Hypothalamus (tissue), 51 donors: ENCODE measurements at places on chromosomes 5 and 9.
A peak's percentile ranks its signal among the peaks of the same experiment; 100 is the strongest.

DNA sequence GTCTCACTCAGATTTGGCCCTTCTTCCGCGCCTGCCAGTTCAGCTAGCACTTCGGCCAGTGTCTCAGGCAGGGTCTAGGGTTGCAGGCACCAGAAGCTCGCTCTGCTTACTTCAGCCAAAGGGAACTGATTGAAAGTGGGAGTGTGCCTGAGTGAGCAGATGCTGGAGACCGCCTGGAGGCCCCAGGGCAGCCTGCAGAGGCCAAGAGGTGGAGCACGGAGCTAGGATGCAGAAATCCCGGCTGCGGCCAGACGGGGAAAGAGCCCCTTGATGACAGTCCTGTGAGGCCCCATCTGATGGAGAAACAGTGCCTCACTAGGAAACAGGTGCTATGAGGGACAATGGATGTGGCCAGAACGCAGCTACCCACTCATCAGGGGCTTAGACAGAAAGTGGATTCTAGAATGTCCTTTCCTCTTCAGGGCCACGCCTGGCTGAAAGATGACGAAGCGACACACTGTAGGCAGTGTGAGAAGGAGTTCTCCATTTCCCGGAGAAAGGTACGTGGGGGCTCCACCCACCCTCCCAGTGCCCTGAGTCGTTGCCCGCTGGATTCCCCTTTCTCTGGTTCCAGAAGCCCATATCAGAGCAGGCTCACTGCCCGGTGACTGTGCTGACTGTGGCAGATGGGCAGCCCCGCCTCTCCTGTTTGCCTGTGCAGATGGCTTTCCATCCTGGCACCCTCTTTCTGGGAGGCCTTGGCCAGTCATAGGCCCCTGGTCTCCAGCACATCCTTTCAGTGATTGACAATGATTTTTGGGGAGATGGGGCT is 16.1 kb downstream of the HNRNPH1 start:
- DNase-seq = peak; percentile 31

GRCh38 chr5:30959238-30959637 is 234.2 kb upstream of the CDH6 start:
- DNase-seq = no peak

DNA sequence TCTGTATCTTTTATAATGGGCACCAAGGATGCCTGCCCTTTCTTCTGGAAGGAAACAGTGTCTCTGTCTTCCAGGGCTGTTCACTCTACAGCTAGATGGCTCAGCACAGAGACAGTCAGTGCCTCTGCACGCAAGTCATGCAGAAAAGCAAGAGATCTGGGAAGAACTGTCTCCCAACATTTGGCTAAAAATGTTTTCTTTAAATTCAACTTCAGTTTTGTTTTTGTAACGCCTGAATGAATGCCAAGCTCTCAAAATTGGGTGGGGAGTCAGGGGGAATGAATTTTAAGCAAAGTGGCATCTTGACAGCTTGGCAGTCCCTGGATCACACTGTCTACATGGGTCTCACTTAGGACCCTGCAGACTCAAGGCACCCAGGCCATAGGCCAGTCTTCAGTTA is 12.6 kb downstream of the OLFML2A start:
- DNase-seq = no peak

DNA sequence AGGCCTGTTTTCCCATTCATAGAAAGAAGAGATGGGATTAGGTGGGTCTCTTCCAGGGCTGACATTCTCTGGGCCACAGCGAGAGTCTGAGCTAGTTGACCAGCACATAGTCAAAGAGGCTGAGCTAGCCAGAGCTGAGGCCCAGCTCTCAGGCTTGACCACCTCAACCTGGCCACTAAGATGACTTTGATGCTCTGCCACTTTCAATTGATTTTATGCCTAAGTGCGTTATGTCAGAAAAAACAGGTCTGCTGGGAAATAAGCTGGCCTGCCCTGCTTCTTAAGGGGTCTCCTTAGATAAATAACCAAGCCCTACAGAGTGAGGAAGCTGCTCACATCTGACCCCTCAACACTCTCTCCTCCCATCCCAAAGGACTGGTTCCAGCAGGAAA is 20.0 kb upstream of the RAB14 start:
- DNase-seq = no peak

- DNase-seq = no peak
These were observed 30.8 kb downstream of the IL7R start for GRCh38 chr5:35887321-35888100.

- DNase-seq = no peak
These were observed 48.0 kb upstream of the DMRT3 start for GRCh38 chr9:928363-929042.

- no peak for DNase-seq
These were observed at the start of gene HSDL2 for GRCh38 chr9:112380102-112380824. HSDL2 (plus strand) TSS chr9:112380108; CDS start chr9:112380164, 56 bp downstream.

- no peak for DNase-seq
These were observed 28.4 kb downstream of the RASEF start for GRCh38 chr9:83034587-83034986.

GRCh38 chr9:136567651-136568287 is 21.9 kb upstream of the NOTCH1 start:
- DNase-seq = no peak

DNA sequence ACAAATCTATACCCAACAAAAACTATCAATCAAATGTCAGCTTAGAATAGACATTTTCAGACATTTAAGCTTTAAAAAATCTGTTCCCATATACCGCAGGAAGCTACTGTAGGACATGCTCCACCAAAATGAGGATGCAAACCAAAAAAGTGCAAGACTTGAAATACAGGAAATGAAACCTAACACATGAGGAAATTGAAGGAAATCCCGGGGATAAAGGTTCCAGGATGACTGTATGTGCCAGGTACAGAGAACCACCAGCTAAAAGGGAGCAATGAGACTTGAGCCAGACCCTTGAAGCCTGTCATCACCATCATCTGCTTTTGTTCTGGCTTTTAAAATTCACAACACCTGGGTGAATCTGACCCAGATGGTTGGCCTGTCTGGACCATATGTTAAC is 21.4 kb downstream of the DIAPH1 start:
- DNase-seq = no peak

DNA sequence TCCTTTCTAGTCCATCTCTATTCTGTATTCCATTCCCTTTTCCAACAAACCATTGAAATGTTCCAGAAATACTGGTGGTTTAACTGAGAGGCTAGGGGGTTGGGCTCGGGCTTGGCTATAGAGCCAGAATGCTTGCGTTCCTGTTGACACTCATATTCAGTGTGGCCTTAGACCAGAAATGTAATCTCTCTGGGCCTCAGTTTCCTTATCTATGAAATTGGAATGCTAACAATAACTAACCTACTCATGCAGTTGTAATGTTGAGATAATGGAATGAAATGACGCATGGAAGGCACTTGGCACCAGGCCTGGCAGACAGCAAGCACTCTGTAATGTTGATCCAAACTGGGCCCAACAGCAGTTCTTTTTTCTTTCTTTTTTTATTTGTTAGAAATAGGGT is 26.8 kb downstream of the JADE2 start:
- DNase-seq = no peak

GRCh38 chr5:107670932-107671741 is at the start of gene EFNA5:
EFNA5 (minus strand) TSS chr5:107670937.
- DNase-seq = peak; percentile 60

- no peak for DNase-seq
These were observed 126.0 kb downstream of the SUSD1 start for GRCh38 chr9:112048924-112049691.

- DNase-seq = no peak
These were observed 20.4 kb downstream of the NACC2 start for GRCh38 chr9:136074706-136075105.

- DNase-seq = no peak
These were observed 163.2 kb downstream of the SH3GL2 start for GRCh38 chr9:17742067-17742466.

DNA sequence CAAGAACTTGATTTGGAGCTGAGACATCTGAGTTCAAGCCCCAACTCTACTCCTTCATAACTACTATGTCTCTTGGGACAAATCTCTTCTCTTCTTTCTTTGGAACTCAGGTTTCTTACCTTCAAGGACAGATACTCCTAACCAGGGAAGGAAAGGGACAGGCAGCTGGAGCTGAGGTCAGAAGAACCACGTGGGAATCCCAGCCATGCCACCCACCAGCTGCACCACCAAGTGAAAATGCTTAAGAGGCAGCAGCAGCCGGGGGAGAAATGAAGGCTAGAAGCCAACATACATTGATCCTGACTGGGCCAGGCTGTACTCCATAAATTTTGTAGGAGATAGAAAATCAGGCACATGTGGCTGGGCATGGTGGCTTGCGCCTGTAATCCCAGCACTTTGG is 9.6 kb upstream of the OR5C1 start:
- no peak for DNase-seq

GRCh38 chr5:135194573-135195269 is 160.7 kb upstream of the PITX1 start:
- peak; percentile 46 for DNase-seq

DNA sequence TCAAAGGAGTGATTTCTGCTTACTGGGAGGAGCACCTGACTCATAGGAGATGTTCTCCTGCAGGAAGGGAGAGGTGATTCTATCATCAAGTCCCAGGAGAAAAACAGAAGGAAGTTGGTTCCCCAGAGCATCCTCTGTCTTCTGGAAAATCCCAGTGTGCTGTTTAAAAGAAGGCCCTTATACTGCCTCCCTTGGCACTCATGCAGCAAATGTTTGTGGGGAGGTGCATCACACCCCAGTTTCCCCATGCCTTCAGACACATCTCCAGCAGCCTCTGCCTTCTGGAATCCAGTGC is 63.1 kb downstream of the PPARGC1B start:
- DNase-seq = no peak

DNA sequence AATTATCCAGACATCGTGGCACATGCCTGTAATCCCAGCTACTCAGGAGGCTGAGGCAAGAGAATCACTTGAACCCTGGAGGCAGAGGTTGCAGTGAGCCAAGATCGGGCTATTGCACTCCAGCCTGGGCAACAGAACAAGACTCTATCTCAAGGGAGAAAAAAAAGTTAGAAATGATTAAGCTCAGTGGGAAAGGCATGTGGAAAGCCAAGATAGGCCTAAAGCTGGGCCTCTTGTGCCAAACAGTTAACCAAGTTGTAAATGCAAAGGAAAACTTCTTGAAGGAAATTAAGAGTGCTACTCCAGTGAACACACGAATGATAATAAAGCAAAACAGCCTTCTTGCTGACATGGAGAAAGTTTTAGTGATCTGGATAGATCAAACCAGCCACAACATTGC is 43.0 kb downstream of the TBCA start:
- no peak for DNase-seq

GRCh38 chr5:22651355-22651754 is 201.8 kb downstream of the CDH12 start:
- DNase-seq = no peak

DNA sequence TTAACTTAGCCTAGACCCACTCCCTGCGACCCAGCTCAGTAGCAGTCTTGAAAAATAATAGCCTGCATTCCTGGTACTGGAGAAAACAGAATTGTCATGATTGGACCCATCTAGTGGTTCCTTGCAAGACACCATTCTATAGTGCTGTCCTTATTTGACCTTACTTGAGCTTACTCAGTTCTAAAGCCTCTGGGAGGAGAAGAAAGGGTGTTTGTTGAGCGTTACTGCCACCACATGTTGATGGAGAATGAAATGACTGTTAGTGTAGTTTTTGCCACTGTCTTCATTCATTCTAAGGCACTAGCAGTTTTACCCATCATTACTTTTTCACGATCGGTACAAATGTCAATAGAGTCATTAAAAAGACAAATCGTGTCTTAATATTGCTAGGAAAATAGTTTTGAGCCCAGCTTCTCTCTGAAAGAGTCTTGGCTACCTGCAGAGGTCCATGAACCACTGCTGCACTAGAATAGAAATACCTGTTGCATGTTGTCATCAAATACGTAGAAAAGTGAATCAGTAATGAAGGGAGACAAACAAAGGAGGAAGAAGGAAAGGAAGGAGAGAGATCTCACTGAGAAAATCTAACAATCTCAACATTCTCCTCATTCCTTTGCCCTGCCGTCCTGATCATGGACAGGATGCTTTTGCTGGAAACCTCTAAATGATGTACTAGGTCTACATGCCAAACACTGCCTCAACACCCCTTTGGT is 96.0 kb downstream of the LIX1 start:
- no peak for DNase-seq

GRCh38 chr5:148887123-148887881 is 60.9 kb downstream of the ADRB2 start:
- DNase-seq = no peak

- no peak for DNase-seq
These were observed 412.5 kb downstream of the CCDC171 start for GRCh38 chr9:15965246-15965745.

- DNase-seq = no peak
These were observed 1.5 kb downstream of the COL27A1 start for GRCh38 chr9:114156657-114157421.

DNA sequence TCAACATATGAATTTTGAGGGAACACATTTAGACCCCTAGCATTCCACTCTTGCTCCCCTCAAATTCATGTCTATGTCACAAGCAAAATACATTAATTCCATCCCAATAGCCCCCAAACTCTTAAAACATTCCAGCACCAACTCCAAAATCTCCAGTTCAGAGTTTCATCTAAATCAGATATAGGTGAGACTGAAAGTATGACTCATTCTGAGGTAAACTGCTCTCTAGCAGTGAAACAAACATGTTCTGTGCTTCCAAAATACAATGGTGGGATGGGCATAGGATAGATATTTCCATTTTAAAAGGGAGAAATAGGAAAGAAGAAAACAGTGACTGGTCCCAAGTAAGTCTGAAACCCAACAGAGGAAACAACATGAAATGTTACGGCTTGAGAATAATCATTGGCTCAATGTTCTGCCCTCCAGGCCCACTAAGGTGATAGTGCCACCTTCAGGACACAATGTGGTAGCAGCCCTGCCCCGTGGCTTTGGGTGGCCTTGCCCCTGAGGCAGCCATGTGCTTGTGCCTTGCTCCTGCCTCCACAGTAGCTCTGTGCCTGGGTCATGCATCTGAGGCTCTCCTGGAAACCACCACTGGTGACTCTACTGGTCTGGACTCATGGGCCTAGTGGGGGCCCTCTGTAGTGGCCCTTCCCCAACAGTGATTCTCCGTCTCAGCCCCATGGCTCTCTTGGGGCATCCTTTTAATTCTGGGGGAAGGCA is 36.4 kb upstream of the IPPK start:
- no peak for DNase-seq

DNA sequence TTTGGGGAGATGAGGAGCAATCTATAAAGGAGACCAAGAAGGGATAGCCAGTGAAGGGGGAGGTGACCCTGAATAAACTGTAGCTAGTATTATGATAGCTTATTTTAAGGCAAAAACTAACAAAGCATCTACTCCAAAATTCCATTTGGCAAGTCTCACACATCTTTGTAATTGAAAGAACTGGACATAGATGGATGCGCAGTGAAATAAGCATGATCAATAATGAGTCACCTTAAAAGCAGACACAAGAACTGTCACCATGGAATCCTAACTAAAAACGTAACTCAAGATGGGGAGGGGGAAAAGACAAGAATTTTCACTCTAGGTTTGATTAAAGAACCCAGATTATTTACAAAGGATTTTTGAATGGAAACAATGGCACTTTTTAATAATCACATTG is 164.5 kb downstream of the MED27 start:
- DNase-seq = no peak

DNA sequence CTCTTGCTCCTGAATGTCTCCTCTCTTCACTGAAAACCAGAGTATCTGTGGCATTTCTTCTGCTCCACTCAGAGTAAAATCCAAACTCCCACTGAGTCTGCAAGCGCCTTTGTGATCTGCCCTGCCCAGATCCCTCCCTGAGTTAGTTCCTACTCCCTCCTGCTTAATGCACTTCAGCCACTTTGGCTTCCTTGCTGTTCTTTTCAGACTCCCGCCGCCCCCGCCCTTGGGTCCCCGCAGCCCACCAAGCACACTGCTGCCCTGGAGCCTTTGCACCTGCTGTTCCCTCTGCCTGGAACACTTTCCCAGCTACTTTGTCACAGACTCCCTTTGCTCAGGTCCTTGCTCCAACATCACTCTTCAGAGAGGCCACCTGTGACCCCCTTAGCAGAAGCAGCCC is 127.2 kb upstream of the SLC25A48 start:
- DNase-seq = no peak
